RWPE1 (cell line): ENCODE measurements at places on chromosomes 11 and 22.

- no peak for DNase-seq
Observed at GRCh38 chr11:95682552-95682951, 107.0 kb downstream of the FAM76B start.

GRCh38 chr11:26704249-26704648 lies 17.6 kb downstream of the SLC5A12 start:
- no peak for DNase-seq

DNA sequence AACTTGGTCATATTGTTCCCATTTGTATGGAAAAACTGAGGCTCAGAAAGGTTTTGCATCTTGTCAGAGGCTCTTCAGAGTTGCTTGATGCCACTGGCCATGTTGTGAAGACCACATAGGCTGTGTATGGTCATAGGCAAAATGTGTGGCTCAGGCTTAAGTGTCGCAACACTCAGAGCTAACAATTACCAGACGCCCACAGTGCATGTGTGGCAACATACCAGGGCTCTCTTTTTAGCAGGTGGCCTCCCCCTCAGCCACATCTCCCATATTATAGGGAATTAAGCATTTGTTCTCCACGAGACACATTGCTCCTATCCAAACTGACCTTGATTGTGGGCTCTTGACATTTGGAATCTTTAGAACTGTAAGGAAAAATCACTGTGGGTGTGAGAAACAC lies 802.5 kb downstream of the DLG2 start:
- DNase-seq = no peak

DNA sequence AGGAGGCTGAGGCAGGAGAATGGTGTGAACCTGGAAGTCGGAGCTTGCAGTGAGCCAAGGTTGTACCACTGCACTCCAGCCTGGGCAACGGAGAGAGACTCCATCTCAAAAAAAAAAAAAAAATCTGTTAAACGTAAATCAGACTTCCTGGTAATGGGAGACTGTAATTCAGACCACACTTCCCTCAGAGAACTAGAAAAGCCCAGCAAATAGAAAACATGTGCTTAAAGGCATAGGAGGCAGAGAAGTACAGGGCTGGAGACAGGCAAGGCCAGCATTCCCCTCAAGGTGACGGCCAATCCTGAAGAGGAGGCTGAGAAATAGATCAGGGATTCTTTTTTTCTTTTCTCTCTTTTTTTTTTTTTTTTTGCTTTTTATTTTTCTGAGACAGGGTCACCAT lies 8.2 kb downstream of the GGT5 start:
- DNase-seq = no peak

GRCh38 chr11:46588131-46588530 lies 5.7 kb downstream of the AMBRA1 start:
- DNase-seq = no peak

DNA sequence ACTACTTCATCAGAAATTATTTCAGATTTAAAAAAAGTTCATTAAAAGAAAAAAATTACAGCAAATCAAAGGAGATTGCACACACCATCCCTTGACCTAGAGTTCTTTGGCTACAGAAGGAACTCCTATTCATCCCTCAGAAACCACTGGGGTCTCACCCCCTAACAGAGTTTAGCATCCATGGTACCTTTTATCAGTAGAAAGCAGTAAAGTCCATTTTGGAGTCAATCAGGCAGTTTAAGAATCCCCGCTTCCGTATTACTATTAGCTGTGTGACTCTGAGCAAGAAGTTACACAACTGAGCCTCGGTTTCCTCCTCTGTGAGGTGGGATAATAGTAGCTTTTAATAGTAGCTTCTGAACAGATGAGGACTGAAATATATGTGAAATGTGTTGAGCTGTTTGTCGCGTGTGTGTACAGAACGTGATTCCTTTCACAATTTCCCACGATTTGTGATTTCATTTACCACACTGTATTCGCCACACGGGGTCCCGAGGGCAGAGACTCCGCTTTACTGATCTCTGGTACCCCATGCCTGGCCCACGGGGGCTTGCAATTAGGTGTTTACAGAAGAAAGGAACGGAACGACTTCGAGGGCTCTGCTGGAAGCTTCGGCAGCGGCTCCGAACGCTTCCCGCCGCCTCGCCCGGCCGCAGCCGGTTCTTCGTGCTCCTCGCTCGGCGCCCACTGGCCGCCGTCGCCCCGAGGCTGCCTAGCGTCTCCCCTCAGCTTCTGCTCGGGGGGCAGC lies 72.5 kb upstream of the ZBED5 start:
- peak; percentile 28 for DNase-seq

DNA sequence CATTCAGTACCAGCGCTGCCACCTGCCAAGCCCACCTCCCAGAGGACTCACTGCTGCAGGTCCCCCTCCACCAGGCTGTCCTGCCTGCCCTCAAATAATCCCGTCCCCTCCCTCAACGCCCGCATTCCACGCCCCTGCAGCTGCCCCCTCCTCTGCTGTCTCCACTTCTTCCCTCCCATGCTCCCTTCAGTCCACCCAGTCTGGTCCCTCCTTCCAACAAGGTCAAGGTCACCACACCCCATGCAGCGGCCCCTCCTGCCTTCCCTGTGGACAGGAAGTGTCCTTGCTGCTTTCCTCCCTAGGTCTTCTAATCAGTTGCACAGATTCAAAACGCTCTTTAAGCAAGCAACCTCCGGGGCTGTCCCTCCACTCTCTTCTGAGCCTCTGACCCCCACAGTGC lies 12.1 kb downstream of the MACROD1 start:
- DNase-seq = no peak

GRCh38 chr22:23884140-23884539 lies 10.0 kb upstream of the MIF start:
- DNase-seq = no peak

DNA sequence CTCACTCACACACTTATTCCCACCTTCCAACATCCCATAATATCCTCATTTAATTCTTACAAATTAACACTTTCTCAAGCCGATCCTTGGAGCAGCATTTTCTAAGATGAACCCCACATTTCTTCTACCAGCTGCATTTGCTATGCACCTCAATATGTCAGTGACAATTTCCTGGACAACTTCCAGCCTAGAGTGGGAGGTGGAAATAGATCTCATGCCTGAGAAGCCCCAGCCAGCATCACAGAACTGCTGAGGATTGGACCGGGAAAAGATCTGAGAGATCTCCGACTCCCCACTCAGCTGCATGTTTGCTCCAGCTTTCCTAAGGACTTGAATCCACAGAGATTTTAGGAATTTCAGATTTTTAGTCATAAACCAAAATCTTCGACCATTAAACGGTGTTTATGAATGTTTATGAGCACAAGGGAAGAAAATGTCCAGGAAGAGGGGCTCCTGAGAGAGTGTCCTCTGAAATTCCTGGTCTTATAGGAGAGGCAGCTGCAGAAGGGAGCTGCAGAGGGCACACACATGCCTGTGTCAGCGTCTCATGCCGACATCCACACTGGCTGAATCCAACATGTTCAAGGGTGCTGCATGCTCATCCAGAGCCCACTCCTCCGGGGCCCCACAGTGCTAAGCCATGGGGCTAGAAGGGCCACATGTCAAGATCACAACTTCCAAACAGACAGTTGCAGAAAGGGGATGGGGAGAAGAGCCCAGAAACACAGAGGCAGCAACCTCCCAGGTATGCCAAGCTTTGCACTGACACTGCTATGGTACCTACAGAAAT lies 68.6 kb downstream of the MICAL3 start:
- DNase-seq = no peak

DNA sequence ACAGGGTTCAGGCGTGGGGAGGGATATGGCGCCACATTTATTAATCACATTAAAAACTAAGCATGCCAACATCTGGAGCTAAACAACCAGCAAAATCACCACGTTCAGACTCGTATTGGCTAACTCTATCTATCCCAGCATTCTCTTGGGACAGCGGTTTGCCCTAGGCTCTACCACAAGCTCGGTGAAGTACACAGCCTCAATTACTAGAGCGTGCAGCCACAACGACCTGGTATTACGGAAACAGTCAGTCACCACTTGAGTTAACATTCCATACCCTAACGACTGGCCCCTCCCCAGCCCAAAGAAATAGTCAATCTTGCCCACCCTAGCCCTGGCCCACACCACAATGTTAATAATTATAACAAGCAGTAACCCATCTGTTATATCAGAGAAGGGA lies 32.1 kb downstream of the APOL5 start:
- no peak for DNase-seq

DNA sequence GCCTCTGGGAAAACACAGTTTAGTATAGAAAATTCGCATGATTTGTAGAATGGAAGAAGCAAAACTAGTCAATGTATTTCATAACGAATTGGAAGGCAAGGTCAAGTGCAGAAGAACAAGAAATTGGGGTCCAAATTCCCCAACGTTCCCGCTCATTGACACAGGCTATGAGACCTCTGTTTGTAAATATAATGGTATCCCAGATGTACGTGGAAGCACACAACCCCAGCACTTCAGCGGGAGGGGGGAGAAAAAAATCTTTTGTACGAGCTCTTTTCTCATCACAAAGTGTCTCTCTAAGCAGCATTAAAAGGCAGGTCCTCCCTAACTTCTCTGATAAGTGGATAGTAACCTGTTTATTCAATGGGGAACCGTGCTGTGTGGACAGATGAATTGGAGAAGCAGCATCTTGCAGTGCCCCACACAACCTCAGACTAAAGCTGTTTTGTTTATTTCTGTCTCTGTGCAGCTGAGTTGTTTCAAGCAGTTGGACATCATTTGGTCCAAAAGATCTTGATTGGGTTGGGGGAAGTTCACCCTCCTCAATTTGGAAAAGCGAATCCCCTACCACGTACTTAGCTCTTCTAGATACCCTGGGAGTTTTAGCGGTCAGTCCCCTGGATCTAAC lies 1.1 kb upstream of the GAB2 start:
- no peak for DNase-seq

- DNase-seq = no peak
Observed at GRCh38 chr11:44758983-44759382, 32.2 kb downstream of the TSPAN18 start.

DNA sequence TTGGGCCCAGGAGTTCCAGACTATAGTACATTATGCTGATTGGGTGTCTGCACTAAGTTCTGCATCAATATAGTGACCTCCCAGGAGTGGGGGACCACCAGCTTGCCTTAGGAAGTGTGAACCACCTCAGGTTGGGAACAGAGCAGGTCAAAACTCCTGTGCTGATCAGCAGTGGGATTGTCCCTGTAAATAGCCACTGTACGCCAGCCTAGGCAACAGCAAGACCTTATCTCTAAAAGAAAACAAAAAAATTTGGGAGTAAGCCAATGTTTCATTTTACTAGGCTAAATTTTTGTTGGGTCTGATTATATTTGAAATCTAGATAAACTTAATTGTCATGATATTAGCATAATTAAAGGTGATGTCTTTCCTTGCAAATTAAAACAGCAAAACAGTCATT lies 3.4 kb downstream of the DEPDC5 start:
- DNase-seq = no peak

GRCh38 chr11:46958777-46959176 lies 22.2 kb downstream of the CSTPP1 start:
- no peak for DNase-seq

DNA sequence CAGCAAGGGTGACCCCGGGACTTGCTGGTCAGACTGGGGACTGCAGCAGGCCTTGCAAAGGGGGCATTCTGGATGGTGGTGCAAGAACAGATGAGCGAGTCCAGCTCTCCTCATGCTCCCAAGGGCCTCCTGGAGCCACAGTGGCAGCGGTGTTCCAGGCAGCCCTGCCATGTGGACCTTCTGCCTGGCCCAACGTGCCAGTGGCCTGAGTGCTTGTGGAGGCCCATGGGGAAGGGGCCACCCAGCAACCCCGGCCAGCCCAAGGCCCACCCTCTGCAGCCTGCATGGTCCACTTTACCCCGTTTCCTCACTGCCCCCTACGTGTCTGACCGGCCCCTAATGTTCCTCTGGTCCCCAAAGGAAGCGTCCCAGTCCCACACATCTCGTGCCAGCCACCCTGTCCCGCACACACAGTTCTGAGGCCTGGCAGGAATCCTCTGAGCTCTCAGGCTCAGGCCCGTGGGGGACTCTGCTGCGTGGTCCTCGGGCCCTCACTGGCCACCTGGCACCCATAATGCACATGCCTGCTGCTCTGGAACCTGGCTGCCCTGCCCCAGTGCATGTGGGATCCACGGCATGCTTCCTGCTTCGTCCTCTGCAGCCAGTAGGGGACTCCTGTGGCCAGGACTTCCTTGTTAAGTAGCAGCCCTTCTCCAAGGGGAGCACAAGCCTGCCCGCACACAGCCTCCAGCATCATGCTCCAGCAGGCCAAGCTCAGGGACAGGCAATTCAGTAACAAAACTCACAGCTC lies 85.5 kb downstream of the DGCR2 start:
- no peak for DNase-seq

- no peak for DNase-seq
Observed at GRCh38 chr11:66432597-66432996, 6.1 kb downstream of the MRPL11 start.

GRCh38 chr22:24247564-24248344 lies 2.9 kb upstream of the GGT5 start:
- peak; percentile 86 for DNase-seq

DNA sequence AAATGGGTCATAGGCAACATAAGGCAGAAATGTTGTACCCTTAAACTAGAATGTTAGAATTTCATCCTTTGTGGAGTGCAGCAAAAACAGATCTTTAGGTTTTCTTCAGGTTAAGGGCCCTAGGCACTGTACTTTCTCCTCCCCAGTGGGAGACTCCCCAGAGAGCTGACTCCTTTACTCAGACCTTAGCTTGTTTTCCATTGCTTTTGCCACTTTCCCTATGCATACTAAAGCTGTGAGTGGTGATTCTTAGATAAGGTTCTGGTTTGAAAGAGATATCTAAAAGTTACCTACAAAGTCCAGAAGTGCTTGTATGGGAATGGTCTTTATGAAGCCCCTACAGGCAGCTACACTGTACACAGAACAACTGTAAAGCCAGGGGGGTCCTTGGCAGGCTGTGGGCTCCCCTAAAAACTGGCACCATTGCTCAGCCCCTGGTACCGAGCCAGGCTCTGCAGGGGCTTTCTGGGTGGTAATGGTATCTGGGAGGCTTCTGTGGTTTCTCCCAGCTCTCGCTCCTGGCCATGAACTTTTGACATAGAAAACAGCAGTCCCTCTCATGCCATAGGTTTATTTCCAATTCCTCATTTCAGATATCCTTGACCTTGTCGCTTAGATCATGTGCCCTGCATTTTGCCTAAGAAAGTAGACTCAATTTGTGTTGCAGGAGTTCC lies 23.2 kb downstream of the AMOTL1 start:
- DNase-seq = no peak

- DNase-seq = no peak
Observed at GRCh38 chr11:35878741-35879140, 65.1 kb upstream of the LDLRAD3 start.

- no peak for DNase-seq
Observed at GRCh38 chr11:72534371-72535193, 100.3 kb upstream of the CLPB start.
